ENCODE measurements at places on chromosomes 3 and 15. TPM values are rescaled to one million over a fixed set of nuclear protein-coding genes. Genes with fewer than 3 reads are reported as not detected.

DNA sequence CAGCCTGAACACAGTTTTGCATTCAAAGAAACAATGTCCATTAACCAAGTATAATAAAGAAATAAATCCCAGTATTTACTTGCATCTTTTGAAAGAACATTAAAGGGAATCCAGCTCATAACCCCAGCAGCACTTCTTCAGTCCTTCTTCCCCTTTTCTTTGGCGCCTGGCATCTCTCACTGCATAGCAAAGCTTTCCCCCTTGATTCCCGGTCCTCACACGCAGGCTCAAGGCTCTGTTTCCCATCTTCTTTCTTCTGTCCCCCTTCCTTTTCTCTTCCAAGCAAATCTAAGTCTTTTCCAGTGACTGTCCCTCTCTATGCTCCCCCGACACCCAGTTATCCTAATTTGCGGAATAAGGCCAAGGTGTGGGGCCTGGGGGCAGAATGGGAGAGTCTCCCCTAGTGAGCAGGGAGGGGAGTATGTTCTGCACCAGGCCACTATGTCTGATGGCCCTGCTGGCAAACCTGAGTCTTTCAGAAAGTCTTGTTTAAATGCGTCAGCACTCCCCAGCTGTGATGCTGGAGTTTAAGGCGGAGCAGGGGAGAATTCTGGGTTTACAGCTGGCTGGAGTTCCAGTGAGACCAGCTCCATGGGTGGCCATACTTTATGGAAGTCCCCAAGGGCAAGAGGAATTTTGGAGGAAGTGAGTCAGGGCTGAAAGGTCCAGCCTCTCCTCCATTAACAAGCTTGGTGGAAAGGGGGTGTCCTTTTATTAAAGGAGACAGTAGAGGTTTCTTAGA is 42.1 kb downstream of the GOLGA6A start:
- peak; percentile 86 for DNase-seq

GRCh38 chr3:135349254-135349948 is 554.3 kb downstream of the EPHB1 start:
- DNase-seq = no peak

HTR3E gene
- total RNA-seq = not detected

COLQ gene
- total RNA-seq = 38.3 TPM

DNA sequence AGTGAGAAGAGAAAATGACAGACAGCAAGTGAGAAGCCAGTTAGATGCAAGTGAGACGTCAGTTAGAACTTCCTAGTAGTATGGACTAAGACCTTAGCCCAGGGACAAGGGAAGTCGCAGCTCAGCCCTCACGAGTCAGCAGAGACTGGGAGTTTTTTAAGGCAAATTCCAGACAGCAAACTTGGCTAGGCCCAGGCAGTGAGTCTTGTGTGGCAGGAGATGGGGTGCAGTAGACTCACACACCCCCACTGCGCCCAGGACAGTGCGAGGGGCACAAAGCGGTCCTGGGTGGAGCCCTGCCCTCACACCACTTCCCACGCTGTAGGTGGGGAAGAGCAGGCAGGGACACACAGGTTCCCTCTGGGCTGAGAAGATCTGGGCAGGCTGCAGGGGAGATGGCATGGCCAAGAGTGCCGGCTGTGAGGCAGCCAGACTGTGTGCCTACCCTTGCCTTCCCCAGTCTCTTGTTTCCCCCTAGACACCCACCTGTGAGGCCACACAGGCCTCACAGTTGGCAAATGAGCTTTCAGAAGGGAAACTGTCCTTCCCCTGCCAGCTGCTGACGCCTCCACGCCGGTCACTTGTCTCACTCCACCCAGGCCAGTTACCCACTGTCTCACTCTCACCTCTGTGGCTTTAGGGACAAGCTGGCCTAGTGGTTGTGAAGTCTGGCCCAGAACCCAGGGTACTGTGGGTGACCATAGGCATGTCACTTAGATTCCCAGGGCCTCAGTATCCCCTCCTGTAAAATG is 13.7 kb upstream of the PRKCD start:
- no peak for DNase-seq

DNA sequence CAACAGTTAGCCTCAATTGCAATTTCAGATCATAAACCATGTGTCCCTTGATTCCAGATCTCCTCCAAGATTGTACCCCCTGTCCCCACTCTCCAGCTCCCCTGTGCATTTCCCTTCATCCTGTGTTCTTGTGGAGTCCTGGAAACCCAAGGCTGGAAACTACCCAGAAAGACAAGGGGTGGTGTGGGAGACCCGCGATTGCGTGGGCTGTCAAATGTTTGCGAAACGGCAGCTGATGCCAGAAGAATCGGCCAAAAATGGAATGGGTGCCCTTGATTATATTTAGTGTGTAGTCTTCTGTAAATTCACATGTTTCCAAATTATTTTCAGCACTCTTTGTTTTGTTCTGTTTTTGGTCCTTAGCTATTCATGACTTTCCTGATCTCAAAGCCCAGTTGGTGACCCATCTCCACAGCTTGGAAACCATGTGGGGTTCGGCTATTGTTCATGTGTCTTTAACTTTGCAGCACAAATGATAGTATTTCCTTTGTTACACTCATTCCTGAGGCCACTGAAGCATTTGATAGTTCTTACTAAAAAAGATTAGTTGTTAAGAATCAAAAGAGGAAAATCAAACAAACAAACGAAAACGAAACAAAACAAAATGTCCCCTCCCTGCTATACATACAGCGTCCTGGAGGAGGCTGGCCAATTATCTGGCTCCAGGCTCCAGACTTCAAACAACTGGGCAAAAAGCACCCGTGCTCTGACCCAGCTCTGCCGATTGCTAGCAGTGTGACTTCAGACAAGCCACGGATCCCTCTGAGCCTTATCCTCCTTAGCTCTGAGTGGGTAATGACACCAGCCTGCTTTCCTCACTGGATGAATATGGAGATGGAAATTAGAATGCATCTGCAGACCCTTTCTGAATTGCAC is 120.9 kb downstream of the CACNA2D3 start:
- DNase-seq = no peak

GRCh38 chr15:97463696-97464095 is 496.8 kb upstream of the ARRDC4 start:
- no peak for DNase-seq

DNA sequence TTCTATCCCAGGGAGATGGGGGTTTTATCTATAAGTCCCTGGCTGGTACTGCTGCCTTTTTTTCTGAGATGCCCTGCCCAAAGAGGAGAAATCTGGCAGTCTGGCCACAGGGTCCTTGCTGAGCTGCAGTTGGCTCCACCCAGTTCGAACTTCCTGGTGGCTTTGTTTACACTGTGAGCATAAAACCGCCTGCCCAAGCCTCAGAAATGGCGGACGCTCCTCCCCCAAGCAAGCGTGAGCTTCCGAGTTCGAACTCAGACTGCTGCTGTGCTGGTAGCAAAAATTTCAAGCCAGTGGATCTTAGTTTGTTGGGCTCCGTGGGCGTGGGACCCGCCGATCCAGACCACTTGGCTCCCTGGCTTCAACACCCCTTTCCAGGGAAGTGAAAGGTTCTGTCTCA is 126.8 kb upstream of the SUCLG2 start:
- no peak for DNase-seq

DNA sequence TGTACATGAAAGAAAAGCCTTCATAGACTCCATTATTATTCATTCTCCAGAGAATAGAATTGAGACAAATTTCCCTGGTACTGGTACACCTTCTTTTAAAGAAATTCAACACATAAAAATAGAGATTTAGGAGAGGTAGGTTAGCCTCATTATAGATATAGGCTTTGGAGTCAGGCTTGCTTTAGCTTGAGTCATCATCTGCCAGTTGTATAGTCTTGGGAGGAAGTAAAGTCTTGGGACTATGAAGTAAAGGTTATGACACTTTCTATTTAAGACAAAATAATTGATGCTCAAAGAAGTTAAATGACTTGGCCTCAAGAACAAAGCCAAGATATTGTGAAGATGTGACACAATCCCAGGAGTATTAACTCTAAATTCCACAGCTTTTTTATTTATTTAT is 4.3 kb downstream of the HRG start:
- DNase-seq = no peak

INSYN1 gene
- total RNA-seq = 32.7 TPM

- DNase-seq = no peak
Observed at GRCh38 chr3:5441401-5441800, 253.9 kb downstream of the EDEM1 start.

DNA sequence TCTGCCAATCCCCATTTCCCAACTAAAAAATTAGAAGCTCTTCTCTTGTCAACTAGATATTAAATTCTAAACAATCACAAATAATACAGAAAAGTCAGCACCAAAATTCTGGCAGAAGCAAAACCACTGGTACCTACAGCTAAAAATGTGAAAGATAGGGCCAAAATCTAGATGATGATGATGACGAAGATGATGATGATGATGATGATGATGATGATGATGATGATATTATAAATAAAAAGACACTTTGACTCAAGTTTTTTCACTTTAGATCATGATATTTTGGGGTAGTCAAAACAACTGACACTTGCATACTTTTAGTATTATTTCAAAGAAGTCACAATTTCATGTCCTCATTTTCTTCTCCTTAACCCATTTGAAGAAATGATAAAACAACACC is 470.1 kb upstream of the NR2F2 start:
- no peak for DNase-seq

IGSF11 gene
- 6.5 TPM for total RNA-seq

GRCh38 chr3:16512435-16513140 is 911 bp downstream of the RFTN1 start:
- DNase-seq = peak; percentile 66

DNA sequence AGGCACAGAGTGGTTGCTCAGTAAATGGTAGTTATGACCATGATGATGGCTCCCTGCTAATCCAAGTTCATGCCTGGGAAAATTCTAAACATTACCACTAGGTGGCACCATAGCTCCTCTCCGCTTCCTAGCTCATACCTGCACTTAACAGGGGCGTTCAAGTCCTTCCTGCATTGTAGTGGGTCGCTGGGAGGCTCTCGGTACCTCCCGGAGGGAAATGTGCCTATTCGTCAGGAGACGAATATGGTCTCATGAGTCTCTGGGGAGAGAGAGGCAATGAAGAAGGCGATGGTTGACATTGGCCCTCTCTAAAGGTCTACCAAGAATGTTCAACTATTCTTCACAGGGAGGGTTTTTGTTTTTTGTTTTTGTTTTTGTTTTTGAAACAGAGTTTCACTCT is 10.9 kb downstream of the MESP1 start:
- no peak for DNase-seq

DNA sequence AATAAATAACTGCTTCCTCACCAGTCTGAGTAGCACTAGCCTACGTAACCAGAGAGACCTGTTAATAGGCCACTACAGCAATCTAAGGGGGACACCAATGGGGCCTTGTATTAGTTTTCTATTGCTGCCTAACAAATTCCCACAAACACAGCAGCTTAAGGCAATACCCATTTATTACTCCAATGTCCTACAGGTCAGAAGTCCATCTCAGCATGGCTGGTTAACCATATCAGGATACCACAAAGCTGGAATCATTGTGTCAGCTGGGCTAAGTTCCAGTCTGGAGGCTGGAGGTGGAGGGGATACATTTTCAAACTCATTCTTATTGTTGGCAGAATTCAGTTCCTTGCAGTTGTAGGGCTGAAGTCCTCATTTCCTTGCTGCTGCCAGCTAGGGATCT is 331.9 kb downstream of the ULK4 start:
- DNase-seq = no peak

CAV3 gene
- 16.7 TPM for total RNA-seq

DNA sequence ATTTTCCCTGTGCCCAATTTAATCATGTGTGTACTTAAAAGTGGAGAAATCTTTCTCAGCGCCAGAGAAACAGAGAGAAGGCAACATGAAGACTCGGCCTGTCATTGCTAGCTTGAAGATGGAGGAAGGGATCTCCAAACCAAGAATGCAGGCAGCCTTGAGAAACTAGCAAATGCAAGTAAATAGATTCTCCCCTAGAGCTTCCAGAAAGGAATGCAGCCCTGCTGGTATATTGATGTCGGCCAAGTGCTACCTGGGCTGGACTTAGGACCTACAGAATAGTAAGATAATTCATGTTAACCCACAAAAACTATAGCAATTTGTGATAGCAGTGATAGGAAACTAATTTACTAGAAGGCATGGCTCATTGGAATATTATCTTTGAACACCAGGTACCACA is 150.9 kb upstream of the ABI3BP start:
- DNase-seq = no peak

RARB gene
- total RNA-seq = 22.8 TPM

RARRES1 gene
- 291 TPM for total RNA-seq

DNA sequence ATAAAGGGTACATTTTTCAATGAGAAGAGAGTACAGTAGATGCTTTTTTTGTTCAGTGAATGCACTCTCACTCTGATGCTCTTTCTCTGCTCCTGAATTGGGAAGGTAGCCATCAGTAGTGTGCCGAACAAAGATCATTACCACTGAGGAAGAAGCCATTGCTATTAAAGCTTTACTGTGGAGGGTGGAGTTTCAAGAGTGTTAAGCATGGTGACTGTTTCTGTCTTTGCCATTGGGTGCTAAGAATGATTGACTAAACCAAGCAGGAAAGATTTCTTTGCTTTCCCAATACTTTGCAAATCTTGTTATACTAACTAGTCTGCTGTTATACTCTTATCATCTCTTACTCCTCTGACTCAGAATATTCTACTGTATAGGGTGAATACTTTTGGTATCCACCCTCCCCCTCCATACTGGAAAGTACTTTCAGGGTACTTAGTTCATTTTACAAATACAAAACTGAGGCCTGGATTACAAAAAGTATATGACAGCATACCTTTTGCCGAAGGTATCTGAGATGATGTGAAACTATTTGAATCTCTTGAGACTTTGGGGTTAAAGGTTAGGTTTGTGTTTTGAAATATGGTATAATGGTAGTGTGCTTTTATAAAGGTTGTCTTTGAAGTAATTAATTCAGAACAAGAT is 1.7 kb downstream of the RAB11A start:
- DNase-seq = no peak

NPAP1 gene
- total RNA-seq = not detected

DNA sequence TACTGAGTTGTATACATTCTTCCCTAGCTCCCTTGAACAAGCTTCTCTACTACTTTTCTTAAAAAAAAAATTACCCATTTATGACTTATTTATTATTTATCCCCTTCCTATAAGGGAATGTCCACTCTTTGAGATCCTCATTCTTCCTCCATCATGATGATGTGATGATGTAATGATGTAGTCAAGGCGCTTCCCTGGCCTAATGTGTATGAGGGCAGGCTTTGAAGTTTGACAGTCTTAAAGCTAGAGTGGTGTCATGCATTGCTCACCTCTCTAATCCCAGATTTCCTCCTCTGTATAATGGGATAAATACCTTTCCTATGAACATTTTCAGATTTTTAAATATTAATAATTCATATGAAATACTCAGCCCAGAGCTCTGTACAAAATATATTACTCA is 486.0 kb upstream of the TPRG1 start:
- DNase-seq = no peak

DNA sequence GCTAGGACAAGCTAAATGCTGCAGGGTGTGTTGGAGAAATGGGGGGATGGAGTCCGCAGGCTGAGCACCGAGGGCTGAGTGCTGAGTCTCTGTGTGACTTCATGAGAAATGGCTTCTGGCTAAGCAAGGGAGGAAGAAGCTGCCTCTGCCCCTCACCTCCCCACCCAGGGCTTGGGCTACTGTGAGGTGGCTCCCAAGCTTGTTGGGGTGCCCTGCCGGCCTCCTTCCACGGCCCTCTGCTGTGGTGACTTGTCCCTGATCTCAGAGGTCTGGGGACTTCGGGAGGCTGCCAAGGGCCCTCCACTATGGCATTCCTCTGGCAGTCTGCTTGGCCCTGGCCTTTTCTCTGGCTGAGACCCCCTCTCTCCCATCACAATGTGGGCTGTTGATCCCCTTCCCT is 30.1 kb upstream of the RAD18 start:
- peak; percentile 44 for DNase-seq

ROPN1 gene
- not detected for total RNA-seq

Measured in right atrium auricular region (tissue), 2 donors.